ENCODE measurements at places on chromosomes 11 and 22.

GRCh38 chr22:24230911-24231656, 13.8 kb downstream of the GGT5 start:
- no peak for DNase-seq

DNA sequence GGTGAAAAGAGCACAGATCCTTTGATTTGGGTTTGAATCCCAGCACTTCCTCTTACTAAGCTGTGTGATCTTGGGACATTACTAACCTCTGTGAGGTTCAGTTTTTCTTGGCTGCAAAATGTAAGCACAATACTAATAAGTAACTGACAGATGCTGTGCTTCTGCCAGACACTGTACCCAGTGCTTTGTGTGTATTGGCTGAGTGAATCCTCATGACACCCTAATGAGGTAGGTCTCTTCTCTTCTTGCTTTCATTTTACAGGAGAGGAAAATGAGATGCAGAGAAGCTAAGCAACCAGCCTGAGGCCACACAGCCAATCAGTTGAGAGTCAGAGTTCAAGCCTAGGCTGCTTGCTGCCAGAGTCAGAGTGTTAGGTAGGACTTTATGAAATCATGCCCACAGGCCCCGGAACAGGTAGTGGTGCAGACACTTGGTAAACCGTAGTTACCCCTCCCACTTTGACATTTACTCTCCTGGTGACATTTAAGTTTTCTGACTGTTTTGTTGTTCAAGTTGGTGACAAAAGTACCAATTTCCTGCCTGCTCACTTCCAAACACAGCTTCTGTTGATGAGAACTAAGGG, 21.2 kb downstream of the PTPRJ start:
- DNase-seq: no peak

DNA sequence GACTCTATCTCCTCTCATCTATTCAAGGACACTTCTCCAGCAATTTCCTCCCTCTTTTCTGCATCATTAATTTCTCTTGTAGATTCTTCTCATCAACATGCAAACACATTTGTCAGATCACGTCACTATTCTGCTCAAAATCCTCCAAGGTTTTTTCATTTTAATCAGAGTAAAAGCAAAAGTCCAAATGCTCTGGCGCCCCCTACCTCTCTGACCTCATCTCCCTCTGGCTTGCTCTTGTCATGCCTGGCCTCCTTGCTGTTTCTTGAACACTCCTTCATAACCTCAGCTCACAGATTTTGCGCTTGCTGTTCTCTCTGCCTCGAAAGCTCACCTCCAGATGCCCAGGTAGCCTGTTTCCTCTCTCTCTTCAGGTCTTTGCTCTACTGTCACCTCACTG, 22.4 kb downstream of the RTCB start:
- no peak for DNase-seq

GRCh38 chr11:126310992-126311310, 7.1 kb downstream of the DCPS start:
- no peak for DNase-seq

- DNase-seq: no peak
Observed at GRCh38 chr11:12235553-12235946, 125.2 kb downstream of the MICAL2 start.

GRCh38 chr22:27215871-27216270, 558.5 kb downstream of the MIAT start:
- DNase-seq: peak; percentile 52

DNA sequence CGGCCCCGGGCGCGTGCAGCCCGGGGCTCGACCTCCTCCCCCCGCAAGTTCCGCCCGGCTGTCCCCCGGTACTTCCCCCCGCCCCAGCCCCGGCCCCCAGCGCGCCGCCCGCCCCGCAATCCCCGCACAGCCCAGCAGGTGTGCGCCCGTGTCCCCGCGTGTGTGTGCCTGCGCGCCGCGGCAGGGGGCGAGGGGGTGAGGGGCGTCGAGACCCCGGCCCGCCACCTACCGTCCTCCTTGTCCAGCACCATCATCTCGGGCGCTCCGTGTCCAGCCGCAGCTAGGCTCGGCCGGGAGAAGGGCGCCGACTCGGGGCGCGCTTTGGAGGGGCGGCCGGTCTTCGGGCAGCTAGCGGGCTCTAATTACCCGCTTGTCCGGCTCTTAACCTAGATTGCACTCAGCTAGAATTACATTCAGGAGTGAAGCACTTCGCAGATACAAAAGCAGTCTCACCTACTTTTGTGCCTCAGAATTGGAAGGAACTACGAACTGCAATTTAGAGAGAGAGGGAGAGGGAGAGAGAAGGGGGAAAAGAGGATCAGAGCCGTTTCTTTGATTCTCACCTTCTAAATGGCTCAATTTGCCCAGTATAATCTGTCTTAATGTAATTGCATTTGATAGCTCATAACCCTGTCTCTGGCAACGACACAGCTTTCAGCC, 439 bp downstream of the LMO1 start:
- no peak for DNase-seq

- no peak for DNase-seq
Observed at GRCh38 chr11:66417000-66417399, 3.8 kb upstream of the NPAS4 start.

- no peak for DNase-seq
Observed at GRCh38 chr11:13055200-13055599, 46.1 kb downstream of the RASSF10 start.

DNA sequence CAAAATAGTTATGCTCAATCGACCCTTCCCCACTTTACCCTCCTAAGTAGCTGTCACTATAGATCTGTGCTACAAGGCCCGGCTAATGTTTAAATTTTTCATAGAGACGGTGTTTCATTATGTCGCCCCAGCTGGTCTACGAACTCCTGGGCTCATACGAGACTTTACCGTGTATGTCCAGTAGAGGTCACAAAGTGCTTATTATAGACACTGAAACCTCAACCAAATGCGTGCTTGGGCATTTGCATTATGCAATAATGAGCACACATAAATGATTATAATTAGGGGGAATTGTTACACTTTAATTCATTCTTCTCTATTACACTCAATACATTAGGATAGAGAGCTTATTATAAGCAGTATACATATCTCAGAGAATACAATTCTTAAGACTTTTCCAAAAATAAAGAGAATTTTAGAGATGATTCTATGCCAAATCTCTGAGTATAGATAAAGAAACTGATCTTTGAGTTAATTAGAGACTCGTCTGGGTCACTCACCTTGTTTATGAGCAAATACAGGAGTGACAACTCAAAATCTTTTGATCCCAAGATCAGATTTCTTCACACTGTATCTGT, 12.5 kb upstream of the MRPL16 start:
- DNase-seq: no peak

DNA sequence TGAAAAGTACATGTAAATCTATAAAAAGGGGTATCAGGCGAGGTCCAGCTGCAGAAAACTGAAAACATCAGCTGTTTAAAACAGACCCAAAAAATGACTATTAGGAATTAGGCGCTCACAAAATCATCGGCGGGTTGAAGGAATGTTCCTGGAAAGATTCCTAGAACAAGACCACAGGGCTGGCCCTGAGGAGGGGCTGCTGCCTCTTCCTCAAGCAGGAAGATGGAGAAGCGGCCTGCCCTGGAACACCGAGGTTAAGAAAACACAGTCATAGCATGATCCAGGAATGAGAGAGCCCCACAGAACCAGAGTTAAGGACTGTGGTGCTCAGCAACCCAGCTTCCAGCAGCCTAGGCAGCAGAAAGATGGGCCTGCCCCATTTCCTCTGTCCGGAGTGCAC, 78.4 kb downstream of the C11orf91 start:
- no peak for DNase-seq

- DNase-seq: no peak
Observed at GRCh38 chr22:27720860-27721259, 80.7 kb downstream of the MN1 start.

GRCh38 chr11:57407010-57407920, 16.8 kb upstream of the PRG2 start:
- no peak for DNase-seq

- DNase-seq: no peak
Observed at GRCh38 chr22:31927562-31927961, 16.8 kb upstream of the YWHAH start.

- DNase-seq: no peak
Observed at GRCh38 chr11:93736129-93736528, 5.2 kb downstream of the TAF1D start.

DNA sequence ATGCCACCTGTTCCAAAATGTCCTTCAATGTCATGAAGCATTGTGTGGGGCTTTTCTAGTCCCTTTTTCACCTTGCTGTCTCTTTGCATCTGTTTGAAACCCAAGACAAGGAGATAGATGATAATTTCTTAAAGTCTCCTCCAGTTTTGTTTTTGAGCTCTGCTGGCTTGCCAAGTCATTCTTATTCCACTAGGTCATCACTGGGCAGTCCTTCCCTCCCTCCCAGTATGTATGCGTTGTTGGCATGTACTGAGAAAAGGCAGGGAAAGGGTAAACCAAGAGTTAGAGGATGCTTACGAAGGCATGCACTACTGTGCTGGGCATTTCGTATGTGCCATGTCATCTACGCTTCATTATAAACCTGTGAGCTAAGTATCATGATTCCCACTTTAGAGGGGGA, 78.6 kb downstream of the PARVA start:
- DNase-seq: no peak

GRCh38 chr11:121514432-121515334, 61.9 kb upstream of the SORL1-AS1 start:
- DNase-seq: no peak

DNA sequence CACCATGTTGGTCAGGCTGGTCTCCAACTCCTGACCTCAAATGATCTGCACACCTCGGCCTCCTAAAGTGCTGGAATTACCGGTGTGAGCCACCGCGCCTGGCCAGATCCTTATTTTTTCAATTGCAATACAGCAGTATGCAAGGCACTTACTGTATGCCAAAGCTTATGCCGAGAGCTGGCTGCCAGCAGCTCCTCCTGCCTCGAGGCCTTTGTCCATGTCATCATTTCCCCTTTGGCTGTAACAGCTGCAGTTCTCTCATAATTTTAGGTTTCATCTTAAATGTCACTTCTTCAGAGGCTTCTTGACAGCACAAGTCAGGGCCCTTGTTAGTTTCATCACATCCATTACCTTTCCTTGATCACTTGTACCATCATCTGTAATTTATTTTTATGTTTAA, 1.5 kb upstream of the SREBF2 start:
- no peak for DNase-seq

GRCh38 chr11:75718419-75719339, 1.0 kb downstream of the MOGAT2 start:
- peak; percentile 14 for DNase-seq

GRCh38 chr22:43848366-43849171, 13.7 kb downstream of the SULT4A1 start:
- peak; percentile 57 for DNase-seq

DNA sequence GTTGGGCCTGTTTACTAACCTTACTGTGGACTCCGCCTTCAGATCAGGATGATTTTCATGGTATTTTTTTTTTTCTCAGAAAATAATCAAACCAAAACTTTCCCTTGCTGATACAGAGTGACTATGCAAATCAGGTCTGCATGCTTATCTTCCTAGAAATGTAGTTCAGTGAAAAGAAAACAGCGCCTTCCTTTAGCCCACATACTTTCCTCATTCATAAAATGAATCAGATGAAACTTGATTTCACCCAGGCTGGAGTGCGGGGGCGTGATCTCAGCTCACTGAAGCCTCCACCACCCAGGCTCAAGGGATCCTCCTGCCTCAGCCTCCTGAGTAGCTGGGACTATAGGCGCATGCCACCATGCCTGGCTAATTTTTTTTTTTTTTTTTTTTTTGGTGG, 26.0 kb downstream of the ZNRF3 start:
- no peak for DNase-seq

DNA sequence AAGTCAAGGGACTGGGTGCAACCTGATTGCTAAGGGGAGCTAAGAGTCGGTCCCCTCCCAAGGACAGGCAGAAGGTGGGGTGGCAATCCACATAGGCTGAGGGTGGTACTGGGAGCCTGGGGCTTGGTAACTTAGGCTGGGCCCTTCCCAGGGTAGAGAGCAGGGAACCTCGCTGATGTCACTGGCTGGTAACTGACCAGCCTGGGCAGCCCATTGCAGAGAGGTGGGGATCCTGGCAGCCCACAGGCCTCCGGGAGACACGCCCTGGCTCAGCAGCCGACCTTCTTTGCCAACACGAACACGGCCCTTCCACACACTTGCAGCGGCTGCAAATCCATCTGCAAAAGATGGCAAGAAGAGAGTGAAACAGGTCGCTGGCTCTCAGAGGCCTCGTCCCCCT, 25.4 kb downstream of the A4GALT start:
- DNase-seq: no peak

- DNase-seq: no peak
Observed at GRCh38 chr11:110522471-110522870, 92.7 kb downstream of the FDX1 start.

GRCh38 chr22:30485362-30485988, 13.7 kb upstream of the SEC14L3 start:
- DNase-seq: no peak

GRCh38 chr22:44245867-44246266, 65.1 kb downstream of the PARVG start:
- DNase-seq: no peak

DNA sequence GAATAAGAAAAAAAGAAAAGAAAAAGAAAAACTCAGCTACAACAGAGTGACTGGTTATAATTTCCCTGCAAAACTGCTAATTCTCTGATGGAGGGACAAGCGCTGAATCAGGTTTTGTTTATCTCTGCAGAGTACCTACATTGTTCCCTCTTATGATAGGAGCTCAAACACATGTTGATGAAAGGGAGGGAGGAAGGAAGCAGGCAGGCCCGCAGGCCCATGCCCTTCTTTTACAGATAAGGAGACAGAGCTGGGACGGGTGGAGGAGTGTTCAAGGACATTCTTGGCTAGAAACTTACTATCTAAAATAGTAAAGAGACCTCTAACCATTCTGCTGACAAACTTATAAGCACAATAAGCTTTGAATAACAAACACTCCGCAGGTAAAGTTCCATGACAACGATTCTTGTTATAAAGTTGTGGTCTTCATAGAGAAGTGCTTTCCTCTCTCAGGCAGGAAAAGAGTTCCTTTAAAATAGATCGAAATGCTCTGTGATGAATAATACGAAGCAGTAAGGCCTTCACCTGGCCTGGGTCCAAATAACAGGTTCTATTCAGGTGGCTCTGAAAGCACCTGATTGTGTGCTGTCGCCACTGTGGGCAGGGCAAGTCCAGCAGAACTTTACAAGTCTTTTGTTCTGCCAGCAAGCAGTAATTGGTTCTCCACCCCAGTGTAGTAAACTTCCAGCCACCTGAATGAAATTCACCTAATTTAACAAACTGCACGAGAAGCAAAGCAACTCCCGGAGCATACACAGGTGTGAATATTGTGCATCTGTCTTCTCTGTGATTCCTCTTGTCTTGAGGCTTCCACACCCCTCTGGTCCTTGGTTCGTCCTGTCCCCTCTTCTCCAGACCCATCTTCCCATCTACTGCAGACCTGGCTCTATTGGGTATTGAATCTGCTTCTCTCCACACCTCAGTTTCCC, 15.3 kb upstream of the MICAL2 start:
- DNase-seq: no peak

DNA sequence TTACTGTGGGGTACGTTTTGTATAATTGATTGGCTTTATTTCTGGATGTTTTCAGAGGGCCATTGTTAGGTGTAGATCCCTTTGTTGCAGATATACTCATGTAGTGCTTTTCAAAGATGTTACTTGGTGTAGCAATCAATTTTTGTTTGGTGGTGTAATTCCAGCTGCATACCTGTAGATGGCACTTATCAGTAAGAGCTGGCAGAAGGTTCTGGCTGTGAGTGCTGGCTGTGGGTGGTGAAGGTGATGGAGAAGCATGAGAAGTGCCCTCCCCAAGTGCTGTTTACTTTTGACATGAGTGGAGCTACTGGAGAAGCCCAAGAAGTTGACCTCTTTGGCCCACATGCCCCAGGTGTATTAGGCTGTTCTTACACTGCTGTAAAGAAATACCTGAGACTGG, 1074.9 kb downstream of the FAM181B start:
- DNase-seq: no peak
